ENCODE measurements at places on chromosomes 1 and 21.

DNA sequence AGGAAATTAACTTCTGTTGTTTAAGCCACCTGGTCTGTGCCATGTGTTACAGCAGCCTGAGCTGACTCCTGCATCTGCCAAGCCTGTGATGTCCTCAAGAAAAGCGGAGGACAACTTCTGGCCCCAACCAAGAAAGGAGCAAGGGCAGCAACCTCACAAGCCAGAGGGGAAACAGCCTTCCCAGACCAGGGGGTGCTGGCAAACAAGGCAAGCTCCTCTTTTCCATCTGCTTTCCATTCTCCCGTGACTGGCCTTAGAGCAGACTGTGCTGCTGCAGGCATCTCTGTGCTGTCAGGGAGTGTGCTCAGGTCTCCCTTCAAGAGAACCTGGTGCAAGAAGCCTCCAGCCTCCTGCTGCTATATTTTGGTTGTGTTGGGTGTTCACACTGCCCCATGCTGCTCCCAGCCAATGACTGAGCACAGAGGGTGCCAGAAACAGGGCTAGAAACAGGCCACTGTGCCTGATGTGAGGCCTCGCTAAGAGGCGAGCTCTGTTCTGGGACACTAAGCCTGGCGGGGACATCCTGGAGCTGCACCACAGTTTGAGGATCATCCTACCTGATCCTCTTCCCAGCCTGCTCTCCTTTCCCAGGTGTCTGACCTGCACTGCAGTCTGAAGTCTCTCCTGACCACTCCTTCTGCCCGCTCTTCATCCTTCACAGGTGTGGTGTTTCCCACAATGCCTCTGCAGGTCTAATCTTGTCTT is 27.5 kb upstream of the SLAMF9 start:
- no peak for DNase-seq

- DNase-seq: no peak
These were observed 149.5 kb upstream of the NEGR1 start for GRCh38 chr1:72431810-72432209.

DNA sequence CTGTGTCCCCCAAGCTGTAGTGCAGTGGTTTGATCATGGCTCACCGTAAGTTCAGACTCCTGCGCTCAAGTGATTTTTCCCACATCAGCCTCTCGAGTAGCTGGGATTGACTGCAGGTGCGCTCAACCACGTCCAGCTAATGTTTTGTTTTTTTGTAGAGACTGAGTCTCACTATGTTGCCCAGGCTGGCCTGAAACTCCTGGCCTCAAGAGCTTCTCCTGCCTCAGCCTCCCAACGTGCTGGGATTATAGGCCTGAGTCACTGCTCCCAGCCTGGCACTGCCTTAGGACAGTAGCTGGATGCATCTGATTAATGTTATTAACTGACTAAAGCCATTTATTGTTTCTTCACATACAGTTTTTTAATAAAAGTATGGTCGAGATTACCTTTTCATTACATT is 40.2 kb downstream of the RNF11 start:
- DNase-seq: no peak

GRCh38 chr1:119771770-119772169 is 3.1 kb upstream of the HMGCS2 start:
- DNase-seq: no peak

- no peak for DNase-seq
These were observed 14.0 kb upstream of the SHISA4 start for GRCh38 chr1:201874672-201875071.

GRCh38 chr1:154867064-154867825 is 2.8 kb downstream of the KCNN3 start:
- DNase-seq: no peak

DNA sequence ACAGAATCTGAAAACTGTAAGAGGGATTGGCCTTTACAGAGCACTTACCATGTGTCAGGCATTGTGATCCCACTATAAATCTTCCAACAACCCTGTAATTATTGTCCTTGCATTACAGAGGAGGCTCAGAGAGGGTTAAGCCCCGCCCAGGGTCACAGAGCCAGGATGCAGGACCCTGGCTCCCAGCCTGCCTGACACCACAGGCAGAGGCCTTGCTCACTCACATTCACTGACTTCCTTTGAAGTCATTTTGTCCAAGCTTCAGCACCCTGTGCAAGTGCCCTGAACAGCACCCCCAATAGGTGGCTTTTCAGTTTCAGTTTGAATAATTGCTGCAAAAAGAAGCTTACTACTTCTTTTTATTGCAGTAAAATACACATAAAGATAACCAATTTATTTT is 256.8 kb upstream of the NFIA start:
- no peak for DNase-seq

DNA sequence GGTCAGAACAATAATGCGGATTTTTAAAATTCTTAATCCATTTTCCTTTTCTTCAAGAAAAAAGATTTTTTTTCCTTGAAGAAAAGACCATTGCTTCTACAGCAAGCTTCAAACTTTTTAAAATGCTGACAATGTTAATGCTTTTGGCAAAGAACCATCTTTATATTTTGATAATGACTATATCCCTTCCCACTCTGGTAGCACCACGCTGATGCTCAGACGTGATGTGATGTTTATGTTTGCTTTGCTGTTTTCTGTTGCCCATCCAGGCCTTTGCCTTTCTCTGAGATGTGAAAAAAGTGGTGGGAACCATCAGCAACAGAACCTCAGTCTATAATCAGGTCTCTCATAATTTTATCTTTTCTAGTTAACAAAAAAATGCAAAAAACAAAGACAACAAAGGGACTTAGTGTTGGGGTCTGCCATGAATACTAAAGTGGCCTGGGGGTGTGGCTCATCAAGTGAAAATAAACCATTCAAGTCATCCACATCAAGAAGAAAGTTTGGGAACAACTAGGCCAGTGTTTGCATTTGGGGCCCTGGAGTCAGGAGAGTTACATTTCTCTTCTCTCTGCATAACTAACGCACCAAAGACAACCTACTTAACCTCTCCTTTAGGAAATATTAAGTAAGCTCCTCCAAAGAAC is 244.6 kb upstream of the DMRTA2 start:
- no peak for DNase-seq

- peak; percentile 30 for DNase-seq
These were observed 14.4 kb downstream of the FHAD1 start for GRCh38 chr1:15261155-15262002.

- no peak for DNase-seq
These were observed 13.0 kb upstream of the TMEM9 start for GRCh38 chr1:201167041-201167991.

DNA sequence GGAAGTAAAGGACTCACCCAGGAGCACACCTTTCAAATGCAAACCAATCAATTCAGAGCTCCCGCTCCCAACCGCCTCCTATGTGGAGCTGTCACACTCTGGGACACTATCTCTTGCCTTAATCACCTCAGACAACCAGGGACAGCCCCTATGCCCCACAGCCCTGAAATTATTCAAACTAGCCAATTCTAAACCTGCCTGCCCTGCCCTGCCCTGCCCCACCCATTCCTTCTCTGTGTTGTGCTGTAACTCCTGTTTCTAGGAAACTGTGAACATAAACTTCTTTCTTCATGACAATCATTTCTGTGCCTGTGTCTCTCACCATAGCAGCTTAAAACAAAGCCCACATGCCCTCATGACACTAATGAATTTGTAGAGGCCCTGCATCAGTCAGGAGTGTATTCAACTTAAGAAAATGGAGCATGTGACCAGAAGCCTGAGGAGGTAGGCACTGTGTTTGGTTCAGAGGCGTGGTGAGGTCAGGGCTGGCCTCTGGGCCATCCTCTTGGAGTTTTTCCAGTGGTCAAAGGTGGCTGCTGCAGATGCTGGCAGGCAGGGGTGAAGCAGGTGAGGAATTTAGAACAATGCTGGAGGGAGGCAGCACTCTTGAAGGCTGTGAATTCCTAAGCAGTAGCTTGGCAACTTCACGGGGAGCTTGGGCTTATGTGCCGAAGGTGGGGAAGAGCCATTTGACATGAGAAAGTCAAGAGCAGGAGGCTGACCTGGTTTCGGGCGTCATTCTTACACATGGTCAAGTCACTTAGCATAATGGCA is 74.5 kb downstream of the RHOU start:
- no peak for DNase-seq

GRCh38 chr21:21559285-21560045 is 561.3 kb downstream of the NCAM2 start:
- no peak for DNase-seq

- no peak for DNase-seq
These were observed 1047.9 kb upstream of the NCAM2 start for GRCh38 chr21:19950347-19950746.

- no peak for DNase-seq
These were observed 24.8 kb downstream of the TM2D1 start for GRCh38 chr1:61699911-61700851.

DNA sequence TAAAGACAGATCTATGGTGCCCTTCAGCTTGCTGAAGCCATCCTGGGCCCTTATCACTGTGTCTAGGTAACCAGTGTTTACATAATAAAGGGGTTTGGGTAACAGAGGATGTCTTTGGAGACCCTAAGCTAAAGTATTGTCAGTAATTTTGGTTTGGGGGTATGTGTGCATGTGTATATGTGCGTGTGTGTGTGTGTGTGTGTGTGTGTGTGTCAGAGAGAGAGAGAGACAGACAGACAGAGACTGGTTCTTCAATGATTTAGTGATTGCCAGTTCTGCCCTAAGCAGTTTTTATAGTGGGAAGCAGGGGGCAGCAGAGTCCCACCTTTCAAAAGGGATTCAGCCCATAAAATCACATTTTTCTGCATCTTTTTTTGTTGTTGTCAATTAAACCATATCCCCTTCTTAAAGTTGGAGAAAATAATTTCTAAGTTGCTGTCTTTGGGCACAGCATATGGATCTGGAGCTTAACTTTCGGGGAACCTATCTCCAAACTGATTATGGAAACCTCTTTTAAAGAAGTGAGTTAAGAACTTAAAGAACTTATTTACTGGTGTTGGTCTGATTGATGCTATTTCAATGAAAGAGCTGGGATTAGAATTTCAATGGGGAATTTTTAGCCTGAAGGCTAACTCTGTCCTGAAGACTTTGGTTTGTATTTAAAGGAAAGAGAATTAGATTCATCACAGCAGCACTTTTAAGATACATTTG is 51.1 kb downstream of the ZNF326 start:
- no peak for DNase-seq

DNA sequence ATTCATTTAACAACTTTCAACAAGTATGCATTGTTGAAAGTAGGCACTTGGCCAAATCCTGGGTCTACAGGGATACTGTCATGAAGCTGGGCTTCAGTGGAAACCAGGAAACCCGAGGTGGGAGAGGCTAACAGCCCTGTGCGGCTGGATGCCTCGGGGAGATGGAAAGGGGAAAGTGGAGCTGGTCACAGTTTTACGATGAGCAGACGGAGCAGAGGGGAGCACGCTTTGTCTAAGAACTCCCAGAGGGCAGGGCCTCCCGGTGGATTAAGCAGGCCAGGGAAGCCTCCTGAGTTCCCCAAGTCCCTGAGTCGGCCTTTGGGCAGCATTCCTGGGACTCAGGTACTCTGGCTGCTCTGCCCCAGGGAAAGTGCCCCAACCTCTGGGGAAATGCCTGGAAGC is 23.8 kb downstream of the STUM start:
- no peak for DNase-seq

- no peak for DNase-seq
These were observed 5.9 kb upstream of the ATXN7L2 start for GRCh38 chr1:109477821-109478220.

GRCh38 chr1:33973799-33974545 is 110.1 kb downstream of the HMGB4 start:
- no peak for DNase-seq

DNA sequence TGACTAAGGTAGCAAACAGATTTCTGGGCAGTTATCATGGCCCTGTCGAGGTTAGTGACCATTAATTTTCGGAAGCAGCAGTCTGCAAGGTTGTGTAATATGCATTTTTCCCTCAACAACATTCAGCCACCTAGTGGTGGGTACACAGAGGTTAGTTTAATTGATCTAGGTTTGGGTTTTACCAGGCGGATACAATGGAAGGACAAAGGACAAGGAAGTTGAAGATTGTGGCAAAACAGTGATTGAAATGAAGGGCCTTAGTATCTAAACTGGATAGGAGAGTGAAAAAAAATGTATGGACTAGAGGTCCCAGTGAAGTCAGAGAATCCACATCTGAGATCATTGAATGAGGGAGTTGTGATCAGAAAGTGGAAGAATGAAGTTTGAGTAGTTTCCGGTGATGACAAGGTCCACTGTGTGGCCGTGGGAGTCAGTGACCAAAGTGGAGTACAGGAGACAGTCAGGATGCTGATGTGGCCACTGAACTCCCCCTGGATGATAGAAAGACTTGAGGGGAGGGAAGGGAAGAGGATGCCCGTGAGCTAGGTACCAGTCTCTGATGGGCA is 2.8 kb downstream of the ARMH1 start:
- no peak for DNase-seq

DNA sequence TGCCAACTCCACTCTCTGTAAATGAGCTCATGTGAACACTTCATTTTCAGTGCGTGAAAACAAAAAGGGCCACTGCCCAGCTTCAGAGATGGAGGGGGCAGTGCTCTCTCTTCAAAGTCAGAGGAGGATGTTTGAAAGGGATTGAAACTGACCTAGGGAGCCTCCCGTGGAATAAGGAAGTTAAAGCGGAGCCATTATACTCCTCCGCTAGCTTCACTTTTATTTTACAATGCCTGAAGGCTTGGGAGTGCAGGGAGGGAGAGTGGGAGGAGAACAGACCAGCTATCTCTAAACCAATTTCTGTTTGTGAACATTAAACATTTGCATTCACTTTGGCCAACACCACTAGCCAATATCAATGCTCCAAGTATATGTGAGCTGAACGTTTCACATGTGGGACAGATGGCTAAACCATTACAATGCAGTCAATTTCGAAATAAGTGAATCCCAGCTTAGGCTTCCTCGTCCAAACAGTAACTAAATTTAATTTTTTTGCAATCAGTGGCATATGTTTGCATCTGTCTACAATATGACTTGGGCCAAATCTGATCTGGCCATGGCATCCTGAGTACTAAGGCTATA is 126.9 kb downstream of the ESRRG start:
- no peak for DNase-seq

All from ovary (tissue), 10 donors.